MCF 10A (cell line): ENCODE measurements at places on chromosomes 4 and X. TPM values are rescaled to one million over a fixed set of nuclear protein-coding genes. Genes with fewer than 3 reads are reported as not detected.

SNCA gene
- total RNA-seq: 29.1 and 34.8 TPM in 2 replicates

AKAP14 gene
- total RNA-seq: not detected in 2 replicates

DNA sequence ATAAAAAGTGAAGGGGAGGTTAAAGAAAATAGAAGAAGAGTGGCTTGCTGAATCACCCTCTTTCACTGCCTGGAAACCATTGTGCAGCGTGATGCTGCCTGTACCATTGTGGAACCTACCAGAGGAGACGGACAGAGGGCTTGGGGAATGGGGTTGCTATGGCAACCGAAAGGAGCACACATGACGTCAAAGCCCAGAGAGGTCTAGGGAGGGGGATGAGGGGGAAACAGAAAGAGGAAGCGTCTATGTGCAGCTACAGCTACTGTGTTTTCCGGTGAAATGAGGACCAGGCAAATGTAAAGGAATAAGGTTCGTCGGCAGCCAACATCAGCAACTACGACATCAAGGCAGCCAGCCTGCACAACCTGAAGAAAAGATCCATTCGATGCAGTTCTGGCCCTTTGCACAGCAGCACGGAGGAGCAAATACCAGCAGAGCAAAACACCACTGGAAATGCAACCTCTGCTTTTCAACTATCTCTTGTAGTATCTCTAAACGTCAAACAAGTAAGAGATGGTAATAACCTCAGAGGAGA is at the start of gene MAPK10:
TSS of gene MAPK10 (minus strand) at position 110 of the 535 bp plus-strand sequence.
- no peak within 1 kb of the TSS for H3K4me3 ChIP-seq
- peaks cover 6% of the 10 kb centered on the region for H3K4me1 ChIP-seq
- H3K27ac ChIP-seq: no peak within 1 kb of the TSS
- no peak for DNase-seq
- no peaks in the 10 kb centered on the region for H3K27me3 ChIP-seq

DNA sequence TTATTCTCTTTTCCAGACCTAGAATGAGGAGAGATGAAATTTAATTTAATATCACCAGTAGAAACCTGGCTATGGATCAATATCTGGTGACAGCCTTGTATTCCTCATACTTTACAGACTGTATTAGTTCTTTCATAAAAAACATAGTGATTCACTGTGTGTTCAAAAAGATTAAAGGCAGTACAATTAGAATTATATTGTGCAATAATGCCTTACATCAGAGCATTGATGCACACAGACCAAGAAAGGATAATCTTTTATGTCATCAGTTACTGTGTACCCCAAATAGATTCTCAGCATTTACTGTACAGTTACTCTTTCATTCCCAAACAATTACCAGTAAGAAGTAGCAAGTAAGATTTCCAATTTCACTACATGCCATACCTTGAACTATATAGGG is 260.5 kb upstream of the ANXA10 start:
- no peak overlapping the region for H3K4me3 ChIP-seq
- no peaks in the 10 kb centered on the region for H3K27me3 ChIP-seq
- H3K4me1 ChIP-seq: no peaks in the 10 kb centered on the region
- no peaks in the 10 kb centered on the region for H3K36me3 ChIP-seq

DNA sequence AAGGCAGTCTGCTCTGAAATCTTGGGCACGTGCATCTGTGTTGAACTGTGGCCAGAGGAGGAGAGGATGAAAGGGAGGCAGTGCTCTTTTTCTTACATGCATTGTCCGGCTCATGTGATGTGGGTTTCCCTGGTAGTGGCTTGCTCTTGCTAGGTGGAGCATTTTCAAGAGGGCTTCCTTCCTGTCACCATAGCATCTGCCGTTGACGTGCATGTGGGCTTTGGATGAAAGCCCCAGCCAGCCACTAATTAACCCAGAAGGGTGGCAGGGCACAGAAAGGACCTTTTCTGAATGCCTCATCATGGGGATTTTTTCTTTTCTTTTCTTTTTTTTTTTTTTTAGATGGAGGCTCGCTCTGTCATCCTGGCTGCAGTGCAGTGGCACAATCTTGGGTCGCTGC is 121.3 kb downstream of the GPR143 start:
- no peaks in the 10 kb centered on the region for H3K36me3 ChIP-seq
- H3K4me3 ChIP-seq: no peak overlapping the region
- no peak overlapping the region for H3K27ac ChIP-seq

DNA sequence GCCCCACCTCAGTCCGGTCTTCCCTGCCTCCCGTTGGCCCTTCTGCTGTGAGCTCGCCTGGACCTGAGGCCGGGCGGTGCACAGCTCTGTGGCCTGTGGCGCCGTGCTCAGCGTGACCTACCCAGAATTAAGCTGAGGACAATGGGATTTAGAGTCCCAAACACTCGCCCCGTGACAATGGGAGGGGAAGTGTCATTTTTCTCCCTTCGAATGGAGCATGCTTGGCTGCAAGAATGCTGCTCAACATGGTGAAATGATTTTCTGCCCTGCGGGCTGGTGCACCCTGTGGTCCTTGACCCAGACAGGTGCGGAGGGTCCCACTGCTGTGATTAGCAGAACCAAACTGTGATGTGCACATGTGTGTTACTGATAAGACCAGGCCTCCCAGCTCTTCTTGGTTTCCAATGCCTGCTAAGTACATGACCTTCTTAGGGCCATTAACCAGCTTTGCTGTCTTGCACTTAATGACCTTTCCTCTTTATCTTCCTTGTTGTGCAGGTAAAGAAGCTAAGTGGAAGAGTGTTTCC is 772 bp downstream of the EOLA1 start:
- peak overlapping the region; percentile 80 for H3K4me3 ChIP-seq
- peak overlapping the region; percentile 99 for H3K27ac ChIP-seq
- H3K27me3 ChIP-seq: no peaks in the 10 kb centered on the region

GRCh38 chr4:168631241-168632162 is 134.7 kb downstream of the PALLD start:
- no peaks in the 10 kb centered on the region for H3K36me3 ChIP-seq
- DNase-seq: peak; percentile 69

DNA sequence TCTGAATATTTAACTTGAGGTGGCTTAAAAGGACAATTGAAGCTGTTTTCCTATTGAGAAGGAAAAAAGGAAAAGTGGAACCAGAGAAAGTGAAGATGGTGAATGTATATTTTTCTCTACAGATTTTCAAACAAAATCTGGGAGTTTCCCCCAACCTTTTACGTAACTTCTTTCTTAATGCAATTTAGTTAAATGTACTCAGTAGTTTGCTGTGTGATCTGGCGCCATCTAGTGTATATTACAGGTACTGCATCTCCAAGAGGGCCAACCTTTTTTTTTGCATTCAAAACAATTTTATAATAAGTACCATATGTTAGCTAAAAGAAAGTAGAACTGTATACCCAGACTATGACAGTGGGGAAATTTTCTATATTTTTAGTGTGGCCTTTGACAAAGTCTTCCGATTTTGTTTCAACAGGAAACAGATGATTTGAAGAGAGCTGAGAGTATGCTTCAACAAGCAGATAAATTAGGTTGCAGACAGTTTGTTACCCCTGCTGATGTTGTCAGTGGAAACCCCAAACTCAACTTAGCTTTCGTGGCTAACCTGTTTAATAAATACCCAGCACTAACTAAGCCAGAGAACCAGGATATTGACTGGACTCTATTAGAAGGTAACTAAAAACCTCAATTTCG is 82.0 kb downstream of the PLS3 start:
- peaks cover 64% of the 10 kb centered on the region for H3K27me3 ChIP-seq
- no peaks in the 10 kb centered on the region for H3K4me1 ChIP-seq
- peaks cover 65% of the 10 kb centered on the region for H3K36me3 ChIP-seq
- peak; percentile 65 for DNase-seq

DNA sequence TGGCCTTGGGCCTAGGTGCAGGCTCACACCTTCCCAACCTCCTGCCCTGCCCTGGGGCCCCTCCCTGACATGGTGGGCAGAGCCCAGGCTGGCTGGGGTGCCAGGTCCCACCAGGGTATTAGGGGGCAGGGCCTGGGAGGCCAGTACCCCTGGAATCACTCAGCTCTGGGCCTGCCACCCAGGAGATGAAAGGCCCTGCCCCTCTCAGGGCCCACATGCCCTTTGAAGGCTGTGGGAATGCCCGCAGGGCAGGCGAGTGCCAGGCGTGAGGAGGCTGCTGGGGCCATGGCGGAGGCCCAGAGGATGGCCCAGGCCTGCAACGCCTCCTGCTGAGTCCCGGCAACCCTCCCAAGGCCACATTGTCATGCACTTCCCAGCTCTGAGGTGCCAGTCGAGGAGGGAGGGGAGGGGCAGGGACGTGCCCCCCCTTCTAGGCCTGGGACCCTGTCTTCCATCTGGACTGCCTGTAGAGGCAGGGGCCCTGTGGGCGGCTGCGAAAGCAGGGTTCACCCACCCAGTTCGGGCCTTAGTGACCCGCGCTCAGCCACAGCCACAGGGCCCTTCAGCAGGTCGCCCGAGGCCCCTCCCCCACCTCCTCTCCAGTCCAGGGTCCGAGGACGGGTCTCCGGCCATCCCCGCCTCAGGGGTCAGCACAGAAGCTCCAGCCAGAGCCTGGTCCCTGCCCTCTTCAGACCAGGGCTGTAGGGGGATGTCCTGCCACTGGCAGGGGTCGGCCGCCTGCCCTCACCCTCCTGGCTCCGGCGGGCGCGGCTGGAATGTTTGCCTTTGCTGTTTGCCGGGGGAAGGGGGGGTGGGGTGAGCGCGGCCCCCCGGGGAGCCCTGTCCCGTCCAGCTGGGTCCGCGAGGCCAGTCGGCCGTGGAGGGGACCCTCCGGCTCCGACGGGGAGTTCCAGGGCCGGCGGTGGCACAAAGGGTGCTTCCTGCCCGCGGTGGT is 26.7 kb upstream of the FGFR3 start:
- H3K27ac ChIP-seq: no peak overlapping the region
- H3K27me3 ChIP-seq: no peaks in the 10 kb centered on the region
- no peak for DNase-seq
- no peak overlapping the region for H3K4me3 ChIP-seq

GRCh38 chrX:124804962-124805361 is 458.6 kb downstream of the SH2D1A start:
- H3K27ac ChIP-seq: no peak overlapping the region
- no peaks in the 10 kb centered on the region for H3K36me3 ChIP-seq
- no peaks in the 10 kb centered on the region for H3K27me3 ChIP-seq
- H3K4me1 ChIP-seq: no peaks in the 10 kb centered on the region

GRCh38 chrX:113260474-113260873 is 419.8 kb upstream of the AMOT start:
- peaks cover 6% of the 10 kb centered on the region for H3K36me3 ChIP-seq
- no peak overlapping the region for H3K27ac ChIP-seq
- peak; percentile 14 for DNase-seq
- no peaks in the 10 kb centered on the region for H3K4me1 ChIP-seq
- no peak overlapping the region for H3K4me3 ChIP-seq

DNA sequence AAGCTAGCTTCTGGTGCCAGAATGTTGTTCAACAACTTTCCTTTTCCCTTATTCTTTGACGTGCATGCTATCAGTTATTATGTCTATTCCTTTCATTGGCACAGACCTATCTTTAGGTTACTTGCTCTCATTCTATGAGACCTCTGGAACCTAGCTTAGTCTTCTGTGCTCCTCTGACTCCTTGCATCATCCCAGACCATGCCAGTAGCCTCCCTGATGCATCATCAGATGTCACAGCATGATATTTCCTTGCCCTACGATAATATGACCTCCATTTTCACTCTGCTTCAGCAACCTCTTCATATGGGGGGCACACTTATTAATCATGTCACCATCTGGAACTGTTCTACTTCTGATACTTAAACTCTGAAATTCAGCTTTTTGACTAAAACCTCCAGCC is 37.2 kb downstream of the CLCN5 start:
- peaks cover 13% of the 10 kb centered on the region for H3K27me3 ChIP-seq
- DNase-seq: no peak
- no peaks in the 10 kb centered on the region for H3K36me3 ChIP-seq

- peak; percentile 47 for DNase-seq
- H3K4me3 ChIP-seq: no peak overlapping the region
- H3K27ac ChIP-seq: no peak overlapping the region
- H3K27me3 ChIP-seq: no peaks in the 10 kb centered on the region
- H3K4me1 ChIP-seq: peaks cover under 1% of the 10 kb centered on the region
- no peaks in the 10 kb centered on the region for H3K36me3 ChIP-seq
Observed at GRCh38 chr4:36399762-36400353, 118.4 kb downstream of the DTHD1 start.

GRCh38 chrX:1483843-1484637 is 31.3 kb upstream of the ASMTL start:
- peaks cover 6% of the 10 kb centered on the region for H3K4me1 ChIP-seq
- no peak overlapping the region for H3K27ac ChIP-seq
- H3K4me3 ChIP-seq: no peak overlapping the region
- DNase-seq: no peak
- peaks cover 7% of the 10 kb centered on the region for H3K27me3 ChIP-seq

- H3K27ac ChIP-seq: no peak overlapping the region
- no peaks in the 10 kb centered on the region for H3K4me1 ChIP-seq
- no peaks in the 10 kb centered on the region for H3K27me3 ChIP-seq
- DNase-seq: peak; percentile 58
- H3K4me3 ChIP-seq: no peak overlapping the region
- no peaks in the 10 kb centered on the region for H3K36me3 ChIP-seq
Observed at GRCh38 chr4:42280327-42281095, 116.8 kb upstream of the SHISA3 start.

DNA sequence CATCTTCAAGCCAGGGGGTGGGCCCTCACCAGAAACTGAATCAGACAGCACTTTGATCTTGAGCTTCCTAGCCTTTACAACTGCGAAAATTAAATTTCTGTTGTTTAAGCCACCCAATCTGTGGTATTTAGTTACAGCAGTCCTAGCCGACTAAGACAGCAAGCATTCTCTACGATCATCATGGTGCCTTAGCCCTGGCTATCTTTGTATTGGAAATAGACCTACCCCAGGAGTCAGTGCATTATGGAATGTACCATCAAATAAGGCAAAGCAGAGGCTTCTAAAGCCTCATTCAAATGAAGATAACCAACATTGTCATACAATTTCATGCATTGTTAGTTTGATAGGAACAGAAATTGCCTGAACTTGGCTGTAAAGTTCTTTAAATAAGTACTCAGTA is 75.0 kb downstream of the PARM1 start:
- H3K4me3 ChIP-seq: no peak overlapping the region
- H3K36me3 ChIP-seq: no peaks in the 10 kb centered on the region
- no peak overlapping the region for H3K27ac ChIP-seq

DNA sequence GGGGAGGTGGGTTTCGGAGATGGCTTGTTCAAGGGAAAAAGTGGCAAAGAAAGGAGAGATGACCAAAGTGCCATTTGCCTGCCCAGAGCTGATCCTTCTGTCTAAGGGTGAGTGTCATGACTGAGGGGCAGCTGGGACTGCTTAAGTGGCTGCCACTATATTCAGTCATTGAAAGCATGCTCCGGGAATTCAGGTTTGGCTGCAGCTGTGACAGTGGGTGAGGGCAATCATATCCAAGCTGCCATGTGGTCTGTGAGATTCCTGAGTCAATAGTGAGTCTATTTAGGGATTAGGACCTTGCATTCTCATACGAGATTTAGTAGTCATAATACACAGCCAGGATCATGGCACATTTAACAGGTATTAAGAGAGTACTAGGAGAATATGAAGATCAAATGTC is 138.8 kb upstream of the BANK1 start:
- no peaks in the 10 kb centered on the region for H3K27me3 ChIP-seq
- H3K4me1 ChIP-seq: peaks cover 29% of the 10 kb centered on the region
- H3K36me3 ChIP-seq: no peaks in the 10 kb centered on the region
- no peak overlapping the region for H3K27ac ChIP-seq
- no peak overlapping the region for H3K4me3 ChIP-seq

DNA sequence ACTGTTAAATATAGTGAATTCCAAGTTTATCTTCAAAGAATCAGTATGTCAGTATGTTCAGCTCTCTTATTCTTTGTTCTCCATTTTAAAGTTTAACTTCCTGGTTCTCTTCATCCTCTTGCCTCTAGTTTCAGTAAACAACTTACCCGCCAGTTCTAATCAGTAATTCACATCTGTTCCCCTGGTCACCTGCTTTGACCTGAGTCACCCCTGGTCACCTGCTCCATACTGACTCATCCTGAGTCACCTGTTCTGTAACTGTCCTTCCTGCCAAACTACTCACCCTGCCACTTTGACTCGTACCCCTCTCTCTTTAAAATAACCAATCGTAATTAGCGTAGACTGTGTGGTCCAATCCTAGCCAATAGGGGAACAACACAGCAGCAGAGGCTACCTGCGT is 992.7 kb upstream of the HS3ST1 start:
- H3K4me1 ChIP-seq: peaks cover 7% of the 10 kb centered on the region
- no peak overlapping the region for H3K4me3 ChIP-seq
- no peaks in the 10 kb centered on the region for H3K36me3 ChIP-seq
- no peaks in the 10 kb centered on the region for H3K27me3 ChIP-seq
